Hindlimb muscle (tissue), 1 donor: ENCODE measurements at places on chromosomes 16 and 17.

DNA sequence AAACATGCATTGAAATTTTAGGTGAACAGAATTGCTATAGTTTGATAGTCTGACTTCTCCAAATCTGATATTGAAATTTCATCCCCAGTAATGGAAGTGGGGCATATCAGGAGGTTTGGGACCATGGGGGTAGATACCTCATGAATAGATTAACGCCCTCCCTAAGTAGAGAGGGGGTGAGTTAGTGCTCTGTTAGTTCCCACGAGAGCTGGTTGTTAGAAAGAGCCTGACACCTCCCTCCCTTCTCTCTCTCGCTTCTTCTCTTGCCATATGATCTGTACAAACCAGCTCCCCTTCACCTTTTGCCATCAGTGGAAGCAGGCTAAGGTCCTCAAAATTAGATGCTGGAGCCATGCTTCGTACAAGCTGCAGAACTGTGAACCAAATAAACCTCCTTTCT is 78.8 kb downstream of the BRIP1 start:
- no peak for DNase-seq

- DNase-seq = no peak
Observed at GRCh38 chr17:63928172-63928666, 3.9 kb downstream of the CD79B start.

- DNase-seq = no peak
Observed at GRCh38 chr17:48374650-48375230, 55.3 kb downstream of the SKAP1 start.

GRCh38 chr16:86317813-86318650 is 192.3 kb upstream of the FOXF1 start:
- DNase-seq = no peak

- DNase-seq = no peak
Observed at GRCh38 chr17:65799454-65799853, 238.0 kb upstream of the AXIN2 start.

GRCh38 chr16:14187517-14188338 is 116.6 kb downstream of the MRTFB start:
- DNase-seq = no peak

DNA sequence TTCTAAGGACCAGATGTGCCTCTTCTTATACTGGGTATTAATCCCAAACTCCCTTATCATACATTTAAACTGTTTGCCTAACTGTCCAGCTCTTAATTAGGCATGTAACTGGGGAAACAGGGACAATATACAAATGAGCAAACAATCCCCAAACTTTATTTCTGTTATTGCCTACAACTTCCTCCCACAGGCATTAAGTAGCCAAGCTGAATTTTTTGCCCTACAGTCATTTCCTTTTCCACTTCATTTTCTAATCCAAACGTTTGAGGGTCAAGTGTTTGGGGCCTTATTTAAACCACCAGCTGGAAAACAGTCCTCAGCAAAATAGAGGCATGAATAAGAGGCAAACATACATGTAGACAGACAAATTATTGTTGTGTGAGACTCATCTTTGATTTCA is 77.4 kb upstream of the CCL2 start:
- no peak for DNase-seq

- DNase-seq = no peak
Observed at GRCh38 chr17:63019138-63019873, 53.3 kb downstream of the TANC2 start.

- DNase-seq = no peak
Observed at GRCh38 chr17:2210726-2211125, 92.9 kb downstream of the SMG6 start.

DNA sequence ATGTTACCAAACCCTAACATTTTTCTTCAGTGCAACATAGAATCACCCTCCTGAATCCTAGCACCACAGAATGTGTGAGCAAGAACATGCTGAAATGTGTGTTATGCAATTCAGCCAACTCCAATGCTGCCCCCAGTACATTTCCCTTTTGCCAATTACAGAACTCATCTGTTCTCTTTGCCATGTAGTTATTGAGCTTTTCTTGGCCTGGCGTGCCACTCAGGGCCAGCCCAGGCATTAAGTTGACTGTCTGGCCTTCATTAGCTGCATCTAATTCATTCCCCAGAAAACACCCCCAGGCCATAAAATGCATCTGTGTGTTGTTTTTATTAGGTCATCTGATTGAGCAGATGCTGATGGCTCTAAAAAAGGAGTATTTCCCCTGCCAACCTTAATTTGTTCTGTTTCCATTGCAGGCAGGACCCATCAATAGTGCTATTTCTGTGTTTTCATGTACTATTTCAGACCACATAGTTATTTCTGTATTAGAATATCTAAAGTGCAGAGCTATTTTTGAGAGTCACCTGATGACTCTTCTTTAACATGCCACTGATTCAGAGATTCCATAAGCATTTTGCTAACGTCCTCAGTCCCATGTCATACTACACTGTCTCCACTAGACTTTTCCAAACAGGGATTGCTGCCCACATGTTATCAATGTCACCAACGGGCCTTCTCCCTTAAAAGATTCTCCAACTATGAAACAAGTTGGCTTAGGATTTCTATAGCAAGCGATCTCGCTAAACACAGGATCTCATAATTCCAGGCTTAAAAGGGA is 969.7 kb downstream of the CDH11 start:
- no peak for DNase-seq

- no peak for DNase-seq
Observed at GRCh38 chr17:80716986-80717719, 172.5 kb downstream of the RPTOR start.

DNA sequence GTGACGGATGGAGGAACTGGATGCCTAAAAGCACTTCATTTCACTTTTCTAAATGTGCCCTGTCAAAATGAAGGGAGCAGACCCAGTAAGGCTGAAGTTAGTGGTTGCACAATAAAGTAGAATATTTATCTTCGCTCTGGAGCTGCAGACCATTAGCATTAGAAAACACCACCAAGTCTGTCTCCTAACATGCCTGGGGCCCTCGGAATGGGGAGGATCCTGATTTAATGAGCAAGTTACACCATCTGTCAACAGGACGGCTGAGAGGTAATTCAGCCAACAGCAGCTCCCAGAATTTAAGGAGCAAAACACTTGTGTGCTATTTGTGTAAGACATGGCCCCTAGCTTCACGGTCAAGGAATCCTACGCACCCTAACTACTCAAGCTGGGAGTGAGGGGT is 22.3 kb downstream of the CA10 start:
- DNase-seq = no peak

- no peak for DNase-seq
Observed at GRCh38 chr16:22659933-22660332, 149.2 kb downstream of the NPIPB5 start.

GRCh38 chr17:76805319-76805718 is 62.9 kb upstream of the MGAT5B start:
- no peak for DNase-seq

DNA sequence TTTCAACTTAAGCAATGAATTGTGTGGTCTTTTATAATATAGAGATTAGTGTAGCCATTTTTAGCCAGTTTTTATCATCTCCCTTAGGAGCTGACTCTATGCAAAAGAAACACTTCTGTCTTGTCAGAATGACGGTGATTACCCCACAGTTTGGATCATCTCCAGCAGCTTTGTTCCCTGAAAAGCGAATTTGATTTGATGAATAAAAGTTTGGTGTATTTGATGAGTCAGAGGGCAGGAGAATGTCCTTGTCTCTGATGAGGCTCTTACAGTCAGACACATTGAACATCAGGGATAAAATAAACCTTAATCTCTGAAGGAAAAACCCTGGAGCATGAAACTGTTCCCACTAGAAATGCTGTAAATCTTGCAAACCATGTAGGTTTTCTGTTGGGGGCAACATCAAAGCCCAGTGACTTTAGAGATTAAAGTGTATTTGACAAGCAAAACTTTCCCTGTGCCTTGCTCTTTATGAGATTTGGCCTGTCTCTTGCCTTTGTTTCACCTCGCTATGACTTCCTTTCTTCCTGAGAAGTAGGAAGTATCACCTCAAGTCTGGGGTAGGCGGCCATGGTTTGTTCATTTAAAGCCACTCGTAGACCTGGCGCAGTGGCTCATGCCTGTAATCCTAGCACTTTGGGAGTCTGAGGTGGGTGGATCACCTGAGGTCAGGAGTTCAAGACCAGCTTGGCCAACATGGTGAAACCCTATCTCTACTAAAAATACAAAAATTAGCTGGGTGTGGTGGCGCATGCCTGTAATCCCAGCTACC is 209.3 kb downstream of the FTO start:
- no peak for DNase-seq

DNA sequence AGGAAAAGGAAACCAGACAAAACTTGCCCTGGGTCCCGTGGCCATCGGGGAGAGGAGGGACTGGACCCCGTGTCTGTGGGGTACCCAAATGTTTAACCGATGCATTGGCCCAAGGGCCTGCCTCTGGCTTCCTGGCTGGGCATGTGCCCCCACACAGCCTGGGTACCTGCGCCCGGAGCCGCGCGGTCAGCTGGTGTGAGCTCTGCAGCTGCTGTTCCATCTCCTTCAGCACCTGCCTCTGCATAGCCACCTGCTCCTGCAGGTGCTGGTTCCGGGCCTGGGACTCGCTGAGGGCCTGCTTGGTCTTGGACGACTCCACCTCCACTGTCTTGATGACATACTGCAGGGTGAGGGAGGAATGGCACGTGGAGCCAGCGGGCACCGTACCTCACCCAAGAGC is 31.9 kb downstream of the KIFC3 start:
- DNase-seq = no peak

DNA sequence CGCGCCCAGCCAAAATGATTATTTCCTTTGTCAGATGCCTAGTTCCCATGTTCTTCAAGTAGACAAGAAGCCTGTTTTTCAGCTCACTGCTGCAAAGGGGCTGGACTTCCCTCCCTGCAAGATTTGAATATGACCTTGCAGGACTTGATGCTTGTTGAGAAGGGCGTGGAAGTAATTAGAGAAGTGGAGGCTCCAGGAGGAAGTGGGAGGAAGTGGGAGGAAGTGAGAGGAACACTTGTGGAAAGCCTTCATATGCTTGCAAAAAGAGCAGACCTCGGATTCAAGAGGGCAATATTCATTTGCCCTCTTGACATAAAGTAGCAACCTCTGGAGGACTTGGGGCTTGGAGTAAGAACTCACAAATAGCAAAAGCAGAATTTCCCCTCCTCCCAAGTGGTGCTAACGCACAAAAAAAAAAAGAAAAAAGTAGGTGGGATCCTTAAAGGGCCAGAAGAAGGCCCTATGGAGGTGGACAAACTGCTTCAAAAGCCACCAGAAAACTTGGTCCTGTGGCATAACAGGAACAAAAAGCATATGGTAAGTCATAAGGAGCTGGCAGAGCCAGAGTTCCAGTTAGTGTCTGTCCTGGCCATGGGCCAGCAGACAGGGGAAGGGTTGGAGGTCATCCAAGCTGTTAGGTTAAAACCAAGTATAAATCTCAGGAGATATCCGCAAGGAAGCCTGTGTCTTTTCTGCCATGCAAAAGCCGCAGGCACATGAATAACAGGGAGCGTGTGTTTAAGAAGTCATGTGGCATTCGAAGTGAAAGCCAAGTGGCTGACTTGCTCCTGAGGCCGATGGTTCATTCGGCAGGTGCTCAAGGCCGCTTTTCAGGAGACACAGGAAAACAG is 20.6 kb upstream of the PRKAR1A start:
- DNase-seq = no peak

DNA sequence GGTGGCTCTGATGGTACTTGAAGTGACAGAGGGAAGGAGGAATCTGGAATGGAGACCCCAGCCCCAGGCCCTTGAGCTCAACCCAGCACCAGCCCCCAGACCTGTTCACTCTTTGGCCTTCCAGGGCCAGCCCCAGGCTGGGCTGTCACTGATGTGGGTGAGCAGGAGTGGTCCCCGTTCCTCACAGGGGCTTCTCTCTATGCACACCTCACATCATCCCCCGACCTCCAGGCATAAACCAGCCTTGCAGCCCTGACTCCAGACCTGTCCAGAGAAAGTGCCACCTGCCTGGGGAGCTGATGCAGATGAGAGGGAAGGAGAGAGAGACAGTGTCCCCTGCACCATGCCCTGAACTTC is 182.6 kb upstream of the SDK2 start:
- no peak for DNase-seq

DNA sequence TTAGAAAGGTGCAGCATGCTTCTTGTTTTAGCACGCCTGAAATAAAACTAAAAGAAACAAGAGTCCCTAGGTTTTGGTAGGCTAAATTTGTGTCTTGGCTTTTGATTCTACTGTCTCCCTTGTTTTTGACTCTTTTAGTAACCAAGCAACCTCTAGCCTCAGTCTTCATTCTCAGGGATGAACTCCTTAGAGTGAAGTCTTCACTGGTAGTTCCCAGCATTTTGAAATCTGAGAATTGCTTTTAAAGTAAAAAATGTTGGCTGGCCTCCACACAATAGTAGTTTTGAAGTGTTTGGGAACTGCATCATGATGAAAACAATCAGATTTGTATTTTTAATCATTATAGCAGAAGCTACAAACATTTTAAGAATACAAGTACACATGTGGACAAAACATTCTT is 6.1 kb upstream of the CDR2 start:
- no peak for DNase-seq

- no peak for DNase-seq
Observed at GRCh38 chr16:9706217-9706836, 475.9 kb downstream of the GRIN2A start.

DNA sequence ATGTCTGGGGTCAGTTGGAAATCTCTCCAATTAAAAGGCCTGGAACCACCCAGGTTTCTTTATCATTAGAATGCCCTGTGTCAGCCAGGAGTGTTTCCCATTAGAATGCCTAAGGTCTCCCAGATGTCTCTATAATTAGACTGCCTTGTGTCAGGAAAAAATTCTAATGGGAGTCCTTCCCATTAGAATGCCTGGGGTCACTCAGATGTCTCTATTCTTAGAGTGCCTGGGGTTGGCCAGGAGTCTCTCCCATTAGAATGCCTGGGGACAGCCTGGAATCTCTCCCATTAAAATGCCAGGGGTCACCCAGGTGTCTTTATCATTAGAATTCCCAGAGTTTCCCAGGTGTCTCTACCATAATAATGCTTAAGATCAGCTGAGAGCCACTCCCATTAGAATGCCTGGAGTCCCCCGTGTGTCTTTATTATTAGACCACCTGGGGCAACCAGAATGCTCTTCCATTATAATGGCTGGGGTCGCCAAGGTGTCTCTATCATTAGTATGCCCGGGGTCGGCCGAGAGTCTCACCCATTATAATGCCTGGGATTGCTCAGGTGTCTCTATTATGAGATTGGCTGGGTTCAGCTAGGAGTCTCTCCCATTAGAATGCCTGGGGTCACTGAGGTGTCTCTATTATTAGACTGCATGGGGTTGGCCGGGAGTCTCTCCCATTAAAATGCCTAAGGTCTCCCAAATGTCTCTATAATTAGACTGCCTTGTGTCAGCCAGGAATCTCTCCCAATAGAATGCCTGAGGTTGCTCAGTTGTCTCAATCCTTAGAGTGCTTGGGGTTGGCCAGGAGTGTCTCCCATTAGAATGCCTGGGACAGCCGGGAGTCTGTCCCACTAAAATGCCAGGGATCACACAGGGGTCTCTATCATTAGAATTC is 2254.6 kb downstream of the TP53TG3F start:
- DNase-seq = no peak
